ENCODE measurements at places on chromosomes 16 and 17. TPM values are rescaled to one million over a fixed set of nuclear protein-coding genes. Genes with fewer than 3 reads are reported as not detected.

OR3A3 gene
- not detected for polyA plus RNA-seq

SPATA2L gene
- polyA plus RNA-seq = 5.9 TPM

TBC1D3H gene
- polyA plus RNA-seq = not detected

DNA sequence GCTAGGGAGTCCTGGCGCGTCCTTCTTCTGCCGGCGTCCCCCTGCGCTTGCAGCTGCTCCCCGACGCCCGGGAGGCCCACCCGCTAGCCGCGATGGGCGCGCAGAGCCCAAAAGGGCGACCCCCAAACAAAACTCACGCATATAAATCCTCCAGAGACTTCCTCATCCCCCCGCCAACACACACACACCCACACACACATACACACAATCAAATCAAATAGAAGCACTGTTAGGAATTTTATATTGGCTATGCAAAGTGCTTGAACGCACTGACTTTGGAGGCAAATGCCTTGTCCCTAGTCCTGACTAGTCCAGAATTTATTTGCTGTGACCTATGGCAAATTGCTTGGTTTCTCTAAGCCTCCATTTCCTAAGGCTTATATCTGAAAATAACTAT is 23.8 kb upstream of the CRYM start:
- DNase-seq = no peak

DNA sequence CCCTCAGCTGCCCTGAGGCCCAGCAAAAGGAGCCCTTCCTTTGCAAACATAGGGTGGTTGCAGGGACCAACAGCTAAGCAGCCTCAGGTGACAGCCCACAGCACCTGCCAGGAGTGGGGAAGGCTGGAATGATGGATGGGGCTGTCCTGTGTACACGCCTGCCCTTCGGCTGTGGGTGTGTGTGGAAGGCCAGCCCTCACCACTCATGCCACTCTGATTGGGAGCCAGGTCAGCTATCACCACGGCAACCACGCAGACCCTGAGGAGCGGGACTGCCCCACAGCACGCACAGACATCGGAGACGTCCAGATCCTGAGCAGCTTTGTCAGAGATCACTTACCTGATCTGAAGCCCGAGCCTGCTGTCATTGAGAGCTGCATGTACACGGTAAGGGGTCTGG is 11.9 kb downstream of the PIPOX start:
- no peak for DNase-seq

DNA sequence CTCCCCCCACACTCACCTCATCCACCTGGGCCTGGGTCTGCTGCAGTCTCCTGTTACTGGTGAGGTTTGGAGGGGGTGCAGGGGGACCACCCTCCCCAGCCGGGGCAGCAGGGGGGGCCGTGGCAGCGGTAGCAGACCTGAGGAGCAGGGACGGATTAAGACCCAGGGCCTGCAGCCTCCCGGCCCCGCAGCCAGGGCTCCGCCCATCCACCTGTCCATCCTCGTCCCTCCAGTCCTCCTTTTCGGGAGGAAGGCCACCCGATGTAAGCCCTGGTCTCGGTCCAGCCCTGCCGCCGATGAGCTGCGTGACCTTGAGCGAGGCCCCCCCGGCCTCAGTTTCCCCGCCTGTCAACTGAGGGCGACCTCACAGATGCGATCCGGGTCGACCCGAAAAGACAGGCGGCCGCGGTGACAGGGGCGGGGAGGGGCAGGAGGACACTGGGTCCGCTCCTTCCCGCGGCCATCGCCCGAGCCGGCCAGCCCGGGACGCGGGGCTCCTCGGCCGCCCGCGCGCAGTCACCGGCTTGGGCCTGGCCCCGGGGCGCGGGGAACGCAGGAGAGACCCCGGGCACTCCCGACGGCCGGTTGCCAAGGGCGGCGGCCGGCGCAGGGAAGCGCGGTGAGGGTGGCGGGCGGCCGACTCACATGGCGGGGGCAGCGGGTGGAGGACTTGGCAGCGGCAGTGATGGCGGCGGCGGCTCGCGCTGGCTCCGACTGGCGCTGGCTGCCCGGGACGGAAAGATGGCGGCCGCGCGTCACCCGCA is at the start of gene VAMP2:
TSS of gene VAMP2 (minus strand) at position 716 of the 764 bp plus-strand sequence. CDS start at position 647, 69 bp downstream.
- peak; percentile 93 for DNase-seq

GRCh38 chr17:14461227-14461548 is 160.3 kb downstream of the HS3ST3B1 start:
- no peak for DNase-seq

GRCh38 chr17:63441654-63442053 is 4.5 kb downstream of the CYB561 start:
- no peak for DNase-seq

- DNase-seq = no peak
These were observed 8.8 kb upstream of the SUMO2 start for GRCh38 chr17:75191584-75191983.

- no peak for DNase-seq
These were observed 727 bp upstream of the TENT4B start for GRCh38 chr16:50152351-50152806.

- DNase-seq = peak; percentile 66
These were observed 83.6 kb downstream of the IRF8 start for GRCh38 chr16:85982563-85982939.

DNA sequence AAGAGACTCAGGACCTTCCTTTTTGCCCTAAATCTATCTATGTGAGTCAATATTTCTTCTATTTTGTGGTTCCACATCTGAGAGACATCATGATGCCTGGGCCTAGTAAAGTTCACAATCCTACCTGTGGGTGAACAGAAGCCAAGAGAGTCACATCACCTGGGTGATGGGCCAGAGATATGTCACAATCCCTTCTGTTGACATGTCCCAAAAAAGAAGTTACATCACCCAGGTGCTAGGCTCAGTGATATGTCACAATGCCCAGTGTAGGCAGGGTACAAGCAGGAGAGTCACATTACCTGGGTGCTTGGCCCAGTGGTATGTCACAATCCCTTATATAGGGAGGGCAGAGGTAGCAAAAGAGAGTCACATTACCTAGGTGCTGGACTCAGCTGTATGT is 2101.9 kb downstream of the TP53TG3F start:
- no peak for DNase-seq

GRCh38 chr16:164827-165538 is 795 bp upstream of the HBM start:
- no peak for DNase-seq

DNA sequence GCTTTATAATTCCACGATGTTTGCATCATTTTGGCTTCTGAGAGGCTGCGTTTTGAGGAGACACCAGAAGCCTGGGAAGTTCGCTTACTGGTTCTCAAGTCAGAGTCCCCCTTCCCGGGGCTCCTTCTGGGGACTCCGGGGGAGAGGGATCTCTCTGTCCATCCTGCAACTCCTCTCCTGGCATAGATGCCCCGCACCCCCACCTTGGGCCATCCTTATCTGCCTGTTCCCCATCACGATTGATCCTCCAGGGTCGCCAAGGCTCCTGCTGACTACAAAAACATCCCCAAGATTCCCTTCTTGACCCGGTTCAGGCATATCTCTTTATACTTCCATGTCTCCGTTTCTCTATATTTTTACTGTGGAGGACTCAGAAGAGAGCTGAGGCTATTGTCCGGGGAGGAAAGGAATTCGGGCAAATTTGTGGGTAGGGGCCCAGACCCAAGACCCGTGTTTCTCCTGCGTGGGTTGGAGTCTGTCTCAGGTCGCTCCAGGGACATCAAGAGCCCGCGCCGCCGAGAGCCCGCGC is 18.4 kb upstream of the HOXB13 start:
- DNase-seq = no peak
